ENCODE measurements at places on chromosomes 1 and 21. TPM values are rescaled to one million over a fixed set of nuclear protein-coding genes. Genes with fewer than 3 reads are reported as not detected.

GRCh38 chr1:15231714-15232201 lies 15.3 kb upstream of the FHAD1 start:
- DNase-seq, result peak; percentile 32

DNA sequence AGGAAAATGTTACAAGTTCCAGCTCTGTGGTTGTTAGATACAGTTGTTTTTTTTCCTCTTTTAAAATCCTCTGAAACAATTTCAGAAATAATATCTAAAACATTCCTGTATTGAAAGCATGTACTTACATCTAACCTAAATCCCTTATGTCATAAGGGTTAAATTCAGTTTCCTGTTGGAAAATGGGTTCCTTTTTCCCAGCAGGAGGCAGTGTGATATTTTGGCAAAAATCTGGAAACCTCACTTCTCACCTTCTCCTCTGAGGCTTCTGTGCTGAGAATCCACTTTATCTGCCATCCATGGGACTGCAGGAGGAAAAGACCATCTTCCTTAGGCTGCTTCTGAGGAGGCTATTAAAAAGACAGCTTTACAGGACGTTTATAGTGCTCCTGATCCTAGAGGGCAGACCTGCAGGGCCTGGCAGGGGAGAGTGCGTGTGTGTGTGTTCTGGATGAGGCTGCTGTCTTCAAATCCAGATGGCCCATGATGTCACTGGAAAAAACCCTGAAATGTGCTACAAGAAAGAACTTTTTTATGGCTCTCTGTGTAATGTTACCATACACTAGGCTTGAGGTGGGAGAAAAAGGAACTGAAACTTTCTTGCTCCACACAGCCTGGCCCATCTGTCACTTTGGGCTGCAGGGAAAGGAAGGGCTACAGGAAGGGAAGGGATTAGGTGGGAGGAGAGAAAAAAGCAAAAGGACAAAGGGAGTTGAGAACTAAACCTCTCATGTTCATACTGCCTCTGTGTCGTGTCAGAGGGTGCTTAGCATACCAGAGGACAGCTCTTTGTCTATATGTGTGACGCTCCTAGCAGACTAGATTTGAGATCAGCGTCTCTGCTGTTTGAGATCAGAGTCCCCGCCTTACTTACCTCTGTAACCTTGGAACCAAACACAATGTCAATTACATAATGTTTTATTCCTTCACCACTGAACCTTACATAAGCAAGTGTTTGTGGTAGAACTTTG lies 379.2 kb upstream of the SPAG17 start:
- DNase-seq, result peak; percentile 1

DNA sequence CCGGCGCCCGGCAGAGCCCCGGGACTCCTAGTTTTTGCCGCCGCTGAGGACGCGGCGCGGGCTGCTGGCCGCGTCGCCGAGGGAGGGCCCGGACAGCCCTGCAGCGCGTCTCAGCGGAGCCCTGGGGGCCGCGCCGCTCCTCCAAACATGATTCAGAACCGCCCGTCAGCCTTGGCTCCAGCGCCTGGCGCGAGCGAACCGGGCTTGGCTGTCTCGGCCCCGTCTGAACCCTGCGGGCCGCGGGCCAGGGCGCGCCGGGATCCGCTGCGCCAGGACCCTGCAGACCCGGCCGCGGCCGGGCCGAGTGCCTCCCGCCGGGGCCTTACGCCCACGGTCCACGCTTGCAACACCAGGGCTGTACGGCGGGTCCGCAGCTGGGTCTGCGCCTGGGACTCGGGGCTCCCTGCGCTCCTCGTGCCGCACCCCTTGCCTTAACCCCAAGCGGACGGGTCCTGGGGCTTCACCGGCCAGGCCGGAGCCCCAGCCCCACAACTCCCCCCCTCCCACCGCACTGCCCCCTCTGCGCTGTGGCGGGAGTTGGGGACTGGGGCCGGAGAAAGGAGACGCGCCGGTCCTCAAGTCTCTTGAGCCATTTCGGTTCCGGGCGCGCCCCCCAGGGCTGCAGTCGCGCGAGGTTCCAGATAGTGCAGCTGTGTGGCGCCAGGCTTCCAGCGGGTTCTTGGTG lies 48.4 kb upstream of the CD34 start:
- DNase-seq, result peak; percentile 33

- no peak for DNase-seq
Measured at GRCh38 chr1:147504801-147505311, 36.4 kb upstream of the BCL9 start.

GRCh38 chr1:18751425-18751824 lies 108.0 kb downstream of the TAS1R2 start:
- DNase-seq, result no peak

- no peak for DNase-seq
Measured at GRCh38 chr1:10870493-10871096, 74.1 kb upstream of the CASZ1 start.

DNA sequence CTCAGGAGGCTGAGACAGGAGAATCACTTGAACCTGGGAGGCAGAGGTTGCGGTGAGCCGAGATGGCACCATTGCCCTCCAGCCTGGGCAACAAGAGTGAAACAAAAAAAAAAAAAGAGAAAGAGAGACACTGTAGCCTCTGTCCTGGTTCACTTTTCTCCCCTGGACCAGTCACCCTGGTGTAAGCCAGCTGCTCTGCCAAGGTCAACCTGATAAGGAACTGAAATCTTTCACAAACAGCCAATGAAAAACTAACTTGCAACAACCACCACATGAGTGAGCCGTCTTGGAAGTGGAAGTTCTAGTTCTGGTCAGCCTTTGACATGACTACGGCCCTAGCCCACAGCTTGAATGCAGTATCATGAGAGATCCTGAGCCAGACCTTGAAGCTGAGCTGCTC lies 36.8 kb upstream of the CXADR start:
- DNase-seq, result no peak

DNA sequence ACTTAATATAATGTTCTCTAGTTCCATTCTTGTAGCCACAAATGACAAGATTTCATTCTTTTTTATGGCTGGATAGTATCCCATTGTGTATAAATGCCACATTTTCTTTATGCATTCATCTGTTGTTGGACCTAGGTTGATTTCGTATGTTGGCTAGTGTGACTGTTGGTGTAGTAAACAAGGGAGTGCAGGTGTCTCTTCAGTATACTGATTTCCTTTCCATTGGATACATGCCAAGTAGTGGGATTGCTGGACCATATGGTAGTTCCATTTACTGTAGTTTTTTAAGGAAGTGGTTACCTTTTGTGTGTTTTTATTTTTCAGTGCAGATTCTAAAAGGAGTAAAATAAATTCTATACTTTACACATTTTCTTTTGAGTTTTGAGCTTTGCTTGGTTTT lies 5.7 kb downstream of the PARK7 start:
- no peak for DNase-seq

DNA sequence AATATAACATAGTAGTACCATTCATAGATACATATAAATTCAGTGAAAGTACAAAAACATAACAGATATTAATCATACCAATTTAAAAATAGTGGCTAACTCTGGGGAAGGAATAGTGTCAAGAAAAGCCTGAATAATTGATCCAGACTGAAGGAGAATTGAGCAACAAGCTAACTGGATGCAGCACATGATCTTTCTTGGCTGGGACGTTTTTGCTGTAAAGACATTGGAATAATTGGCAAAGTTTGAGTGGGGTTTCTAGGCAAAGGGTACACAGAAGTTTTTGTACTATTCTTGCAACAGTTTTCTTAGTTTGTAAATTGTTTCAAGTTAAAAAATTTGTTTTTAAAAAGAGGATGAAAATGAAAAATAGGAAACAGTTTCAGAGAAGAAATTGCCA lies 2.6 kb upstream of the SH3GLB1 start:
- DNase-seq, result no peak

DNA sequence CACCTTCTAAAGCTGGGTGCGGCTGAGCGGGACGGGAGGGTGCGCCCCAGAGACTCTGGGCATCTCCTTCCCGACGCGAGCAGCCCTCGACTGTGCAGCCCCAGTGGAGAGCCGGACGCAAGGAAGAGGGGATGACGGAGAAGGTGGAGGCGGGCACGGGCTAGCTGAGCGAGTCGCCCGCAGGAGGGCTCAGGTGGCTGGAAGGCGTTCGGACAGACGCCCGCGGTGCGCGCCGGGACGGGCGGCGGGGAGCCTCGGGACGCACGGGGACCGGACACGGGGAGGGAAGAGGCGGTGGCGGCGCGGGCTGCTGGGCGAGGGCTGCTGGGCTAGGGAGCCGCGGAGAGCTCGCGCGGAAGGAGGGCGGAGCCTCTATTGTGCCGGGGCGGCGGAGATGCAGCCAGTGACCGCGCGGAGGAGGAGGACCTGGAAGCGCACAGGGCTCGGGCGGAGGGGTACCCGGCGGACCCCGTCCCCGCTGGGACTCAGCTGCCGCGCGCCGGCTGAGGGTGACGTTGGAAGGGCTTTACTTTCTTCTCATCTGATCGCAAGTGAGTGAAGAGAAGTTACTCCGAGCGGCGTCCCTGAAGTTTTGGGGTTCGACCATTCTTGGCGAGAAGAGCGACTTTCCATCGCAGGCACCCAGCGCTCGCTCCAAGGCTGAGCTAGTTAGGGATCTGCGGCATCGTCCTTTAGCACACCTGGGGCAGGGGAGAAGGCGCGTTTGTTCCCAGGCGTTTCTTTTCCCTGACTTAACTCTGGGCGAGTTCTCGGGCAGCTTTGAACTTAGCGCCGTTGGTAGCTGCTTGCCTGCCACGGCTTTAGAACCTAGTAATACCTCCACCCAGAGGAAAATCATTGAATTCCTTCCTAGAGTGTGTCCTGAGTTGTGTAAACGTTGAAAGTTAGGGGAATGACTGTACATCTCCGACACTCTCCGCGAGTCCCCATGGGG lies at the start of gene OLFML2B:
Gene OLFML2B (minus strand): TSS at position 323 of the 955 bp plus-strand sequence. CDS start 439 bp downstream, outside the sequence.
- no peak for DNase-seq

- DNase-seq, result no peak
Measured at GRCh38 chr1:235336903-235337302, 8.5 kb downstream of the GGPS1 start.

DNA sequence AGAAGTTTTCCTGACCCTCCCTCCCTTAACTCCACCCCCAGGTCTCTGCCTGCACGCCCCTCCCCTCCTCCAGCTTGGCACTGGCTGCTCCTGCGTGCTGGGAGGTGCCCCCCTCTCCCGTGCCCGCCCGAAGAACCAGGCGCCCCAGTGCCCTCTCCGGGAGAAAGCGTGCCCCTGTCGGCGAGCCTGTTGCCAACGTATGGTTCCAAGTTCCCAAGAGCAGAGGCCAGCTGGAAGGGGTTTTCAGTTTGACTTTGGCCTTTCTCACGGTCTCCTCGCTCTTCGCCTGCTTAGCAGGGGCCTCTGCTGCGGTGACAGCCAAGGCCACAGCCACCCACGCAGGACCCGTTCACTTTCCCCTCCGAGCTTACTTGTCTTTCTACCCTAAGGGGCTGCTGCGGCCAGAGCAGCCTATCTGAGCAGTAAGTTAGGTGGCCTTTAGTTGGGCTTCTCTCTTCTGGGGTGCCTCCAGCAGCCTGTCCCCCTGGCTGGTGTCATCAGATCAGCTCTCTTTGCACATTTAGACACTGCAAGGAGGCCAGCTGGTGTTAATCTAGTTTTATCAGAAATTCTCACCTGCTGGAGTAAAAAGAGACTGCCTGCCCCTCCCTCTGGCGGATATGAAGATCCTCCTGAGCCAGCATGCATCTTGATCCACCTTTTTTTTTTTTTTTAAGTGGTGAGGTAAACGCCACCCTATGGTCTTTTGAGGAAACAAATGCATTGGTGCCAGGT lies 1.5 kb downstream of the STUM start:
- no peak for DNase-seq

GRCh38 chr1:218284917-218285635 lies at the start of gene RRP15:
TSS of gene RRP15 (plus strand) at chr1:218285293. CDS start at chr1:218285317, 24 bp downstream.
- peak; percentile 86 for DNase-seq

DNA sequence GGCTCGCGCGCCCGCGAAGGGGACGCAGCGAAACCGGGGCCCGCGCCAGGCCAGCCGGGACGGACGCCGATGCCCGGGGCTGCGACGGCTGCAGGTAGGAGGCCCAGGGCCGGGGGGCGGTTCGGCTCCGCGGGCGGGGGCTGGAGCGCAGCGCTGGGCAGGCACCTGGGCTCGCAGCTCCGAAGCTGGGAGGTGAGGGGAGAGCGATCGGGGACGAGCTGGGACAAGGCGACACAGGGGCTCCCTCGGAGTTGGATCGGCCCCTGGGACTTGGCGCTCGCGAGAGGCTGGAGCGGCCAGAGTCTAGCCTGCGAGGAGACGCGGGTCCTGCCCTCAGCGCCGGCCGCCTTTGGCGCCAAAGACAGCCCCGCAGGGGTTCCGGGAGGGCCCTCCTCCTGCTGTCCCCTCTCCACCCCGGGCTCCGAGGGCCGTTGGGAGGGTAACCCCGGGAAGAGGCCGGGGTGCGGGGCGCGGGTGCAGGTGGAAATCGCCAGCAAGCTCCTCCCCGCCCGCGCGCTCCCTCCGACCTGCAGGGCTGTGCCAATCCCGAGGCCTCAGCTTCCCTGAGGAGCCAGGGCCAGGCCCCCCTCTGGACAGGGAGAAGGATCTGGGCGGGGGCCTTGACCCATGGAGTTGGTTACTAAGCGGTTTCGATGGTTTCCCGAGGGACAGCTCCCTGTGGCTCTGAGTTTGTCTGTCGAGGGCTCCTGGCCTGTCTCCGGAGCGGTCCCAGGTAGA lies 401 bp downstream of the TP73 start:
- DNase-seq, result no peak

- DNase-seq, result no peak
Measured at GRCh38 chr1:26799479-26800142, 11.9 kb downstream of the PIGV start.

GRCh38 chr1:208562151-208562960 lies 318.2 kb upstream of the PLXNA2 start:
- DNase-seq, result no peak

The TIAM1 gene
- total RNA-seq, result 30.5 TPM

The RAVER2 gene
- total RNA-seq, result 10.8 TPM

The PDPN gene
- 5.4 TPM for total RNA-seq

The PLA2G2C gene
- 0.19 TPM for total RNA-seq

The SSBP3 gene
- total RNA-seq, result 36.8 TPM

The CD1D gene
- total RNA-seq, result 33.5 TPM

The ADAMTS5 gene
- 0.52 TPM for total RNA-seq

The CFAP141 gene
- not detected for total RNA-seq

The OR14I1 gene
- total RNA-seq, result not detected

All from thymus (tissue), 14 donors.